HepG2 (cell line): ENCODE measurements at places on chromosomes 16 and 17. TPM values are rescaled to one million over a fixed set of nuclear protein-coding genes. Genes with fewer than 3 reads are reported as not detected.

Gene FOXJ1
- 1.4 and 1.6 TPM in 2 replicates for total RNA-seq

Gene MSI2
- total RNA-seq: 68.1 and 78.4 TPM in 2 replicates

Gene TBC1D3C
- total RNA-seq: 0.33 TPM in 1 of 2 replicates, not detected in the other

Gene MYL4
- not detected in 2 replicates for total RNA-seq

Gene CHST6
- 0.32 and 0.91 TPM in 2 replicates for total RNA-seq

Gene STH
- total RNA-seq: not detected in 2 replicates

Gene RGS11
- not detected in 2 replicates for total RNA-seq

Gene KRTAP4-3
- total RNA-seq: not detected in 2 replicates

Gene CLEC18A
- total RNA-seq: 0.22 TPM in 1 of 2 replicates, not detected in the other

Gene ODAD4
- total RNA-seq: 0.53 and 0.60 TPM in 2 replicates

GRCh38 chr17:63917646-63918045, 993 bp downstream of the GH1 start:
- no peak for DNase-seq

GRCh38 chr16:69724414-69724873, 1.9 kb downstream of the NQO1 start:
- no peak for DNase-seq

DNA sequence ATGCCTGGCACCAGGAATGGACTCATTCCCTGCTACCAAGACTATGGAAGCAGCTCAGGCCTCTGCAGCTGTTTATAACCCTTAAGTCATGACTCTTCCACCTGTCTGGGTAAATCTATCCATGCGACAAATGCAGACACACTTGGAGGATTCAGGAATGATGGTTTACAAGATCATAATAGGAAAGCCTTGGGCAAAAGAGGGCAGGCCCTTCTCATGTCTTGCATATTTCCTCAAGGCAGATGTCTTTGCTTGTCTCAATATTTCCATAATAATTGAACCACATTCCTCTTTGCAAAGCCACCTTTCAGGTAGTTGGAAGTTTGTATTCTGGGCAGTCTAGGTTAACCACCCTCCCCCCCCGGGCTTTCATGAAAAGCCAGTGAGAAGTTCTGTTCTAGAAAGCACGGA, 884 bp upstream of the JPT1 start:
- no peak for DNase-seq

- DNase-seq: no peak
Measured at GRCh38 chr17:8800656-8801055, 1.5 kb upstream of the MFSD6L start.

GRCh38 chr17:66791347-66791746, 43.6 kb upstream of the CACNG5 start:
- no peak for DNase-seq
